ENCODE measurements at places on chromosomes 12 and 14. TPM values are rescaled to one million over a fixed set of nuclear protein-coding genes. Genes with fewer than 3 reads are reported as not detected.

DNA sequence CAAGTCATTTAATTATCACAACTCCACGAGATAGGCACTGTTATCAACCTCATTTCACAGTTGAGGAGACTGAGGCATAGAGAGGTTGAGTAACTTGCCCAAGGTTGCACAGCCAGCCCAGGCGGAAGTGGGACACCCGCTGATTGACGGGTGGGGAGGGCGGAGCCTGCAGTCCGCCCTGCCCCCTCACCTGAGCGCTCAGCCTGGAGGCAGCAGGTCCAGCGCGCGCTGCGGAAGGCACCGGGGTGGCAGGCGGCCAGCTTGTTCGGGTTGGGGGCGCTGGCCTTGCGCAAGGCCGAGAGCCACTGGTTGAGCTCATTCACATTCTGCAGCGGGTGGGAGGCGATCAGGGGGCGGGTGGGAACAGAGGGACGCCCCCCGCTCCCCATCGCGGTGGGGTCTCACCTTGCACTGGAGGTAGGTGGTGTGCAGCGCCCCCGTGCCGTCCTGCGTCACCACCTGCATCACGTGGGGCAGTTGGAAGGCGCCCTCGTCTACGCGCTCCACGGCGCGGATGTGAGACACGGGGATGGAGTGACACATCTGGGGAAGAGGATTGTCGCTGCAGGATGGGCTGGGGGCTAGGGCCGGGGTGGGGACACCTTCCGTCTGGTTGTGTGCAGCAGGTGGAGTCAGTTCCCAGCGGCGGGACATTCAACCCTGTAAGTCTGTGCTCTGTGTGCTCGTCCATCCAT, 31.7 kb downstream of the RASAL1 start:
- no peak for DNase-seq

Gene DCD
- not detected for total RNA-seq

GRCh38 chr14:100296106-100296651, 10.1 kb downstream of the SLC25A29 start:
- DNase-seq = peak; percentile 52

DNA sequence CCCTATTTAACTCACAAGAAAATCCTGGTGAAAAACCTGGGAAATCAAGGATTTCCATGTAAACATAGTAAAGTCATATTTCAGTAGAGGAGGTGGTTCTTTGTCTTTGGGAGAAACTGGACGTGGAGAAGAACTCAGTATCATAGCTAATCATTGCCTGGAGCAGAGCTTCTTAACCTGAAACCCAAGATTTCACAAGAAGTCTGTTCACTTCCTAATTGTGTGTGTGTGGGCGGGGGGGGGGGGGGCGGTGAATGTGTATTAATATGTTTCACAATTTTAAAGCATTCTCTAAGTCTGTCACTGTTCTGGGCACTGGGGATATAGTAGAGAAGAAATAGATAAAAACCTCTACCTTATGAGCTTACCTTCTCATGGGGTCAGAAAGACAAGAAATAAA, 96.7 kb upstream of the PPP4R3A start:
- DNase-seq = no peak
